GM04504 (cell line): ENCODE measurements at places on chromosomes 6 and 20.

DNA sequence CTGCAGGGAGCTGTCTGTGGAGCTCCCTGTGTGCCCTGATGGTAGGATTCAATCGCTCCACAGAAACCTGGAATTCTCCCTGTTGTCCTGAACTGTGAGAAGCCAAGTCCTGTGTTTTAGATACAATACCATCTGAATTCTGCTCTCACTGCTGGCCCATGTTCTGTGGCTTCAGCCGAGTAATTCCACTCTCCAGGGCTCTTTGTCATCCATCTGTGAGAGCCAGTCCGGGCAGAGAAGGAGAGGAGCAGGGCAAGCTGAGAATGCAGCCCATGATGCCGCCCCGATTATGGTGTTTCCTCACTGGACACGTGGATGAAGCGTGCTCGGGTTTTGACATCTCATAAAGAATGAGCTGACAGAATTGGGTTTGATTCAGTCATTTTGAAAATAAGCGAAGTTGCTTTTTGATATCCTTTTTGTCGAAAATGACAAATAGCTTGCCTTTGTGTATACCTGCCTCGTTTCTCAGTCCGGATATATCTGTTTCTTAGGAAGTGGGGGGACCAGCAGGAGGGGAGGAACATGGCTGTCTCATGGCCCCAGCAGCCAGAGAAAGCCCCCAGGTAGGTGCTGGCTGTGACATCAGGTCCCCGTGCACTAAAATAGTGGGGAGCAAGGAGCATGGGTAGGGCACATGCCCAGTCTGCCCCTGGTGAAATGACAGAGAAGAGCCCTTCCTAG, 8.2 kb upstream of the CD93 start:
- no peak for DNase-seq

- no peak for DNase-seq
Observed at GRCh38 chr6:107079429-107079828, 35.9 kb downstream of the BEND3 start.

DNA sequence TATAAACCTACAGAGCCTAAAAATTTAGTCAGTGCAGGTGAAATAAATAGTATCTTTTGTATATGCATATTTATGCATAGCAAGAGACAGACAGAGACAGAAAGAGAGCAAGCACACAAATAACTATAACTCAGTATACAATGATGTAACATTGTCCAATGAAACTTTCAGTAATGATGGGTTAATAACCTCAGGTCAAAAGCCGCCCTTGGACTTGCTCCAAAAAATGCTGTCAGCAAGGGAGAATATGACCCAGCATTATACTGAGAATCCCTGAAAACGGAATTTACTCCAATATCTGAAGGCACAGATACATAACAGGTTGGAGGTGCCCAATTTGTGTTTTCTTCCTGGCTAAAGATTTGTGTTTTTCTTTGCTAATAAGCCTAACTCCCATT, 590.6 kb upstream of the NOX3 start:
- no peak for DNase-seq

GRCh38 chr6:121726596-121726995, 291.1 kb downstream of the GJA1 start:
- DNase-seq = no peak

DNA sequence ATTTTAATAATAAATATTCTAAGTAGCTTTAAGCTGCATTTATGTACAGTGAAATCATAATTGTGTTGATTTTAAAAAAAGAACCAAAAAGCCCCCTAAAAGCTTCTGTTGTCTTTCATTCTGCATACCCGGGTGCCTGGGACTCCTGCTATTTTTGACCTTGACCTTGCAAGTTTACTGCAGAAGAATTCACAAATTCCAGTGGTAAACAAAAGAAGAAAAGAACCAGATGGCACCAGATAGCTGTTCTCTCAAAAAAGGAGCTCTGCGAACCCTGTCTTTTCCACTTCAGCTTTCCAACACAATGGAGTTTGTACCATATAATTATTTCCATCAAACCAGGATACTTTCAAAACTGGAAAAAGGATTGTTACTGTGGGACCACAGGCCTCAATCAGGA, 363.3 kb downstream of the SMOC2 start:
- DNase-seq = no peak

- DNase-seq = no peak
Observed at GRCh38 chr20:59988141-59988540, 29.9 kb downstream of the CDH26 start.

GRCh38 chr6:152218887-152219286, 411.4 kb downstream of the ESR1 start:
- DNase-seq = no peak

DNA sequence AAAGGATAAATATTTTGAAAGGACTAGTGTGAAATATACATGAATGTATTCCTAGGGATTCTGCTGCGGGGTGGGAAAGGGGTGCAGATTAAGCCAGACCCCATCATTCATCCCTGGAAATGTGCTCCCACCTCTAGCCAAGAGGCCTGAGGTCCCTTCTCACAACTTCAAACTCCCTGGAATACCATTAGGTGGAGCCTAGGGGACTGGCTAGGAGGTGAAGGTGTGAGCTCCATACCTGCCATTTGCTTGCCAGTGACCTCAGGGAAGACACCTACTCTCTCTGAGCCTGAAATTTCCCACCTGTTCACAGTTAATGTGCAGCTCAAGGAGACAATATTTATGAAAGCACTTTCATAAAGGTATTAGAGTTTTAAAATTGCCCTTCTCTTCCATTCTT, 4.7 kb upstream of the CCN2 start:
- no peak for DNase-seq

DNA sequence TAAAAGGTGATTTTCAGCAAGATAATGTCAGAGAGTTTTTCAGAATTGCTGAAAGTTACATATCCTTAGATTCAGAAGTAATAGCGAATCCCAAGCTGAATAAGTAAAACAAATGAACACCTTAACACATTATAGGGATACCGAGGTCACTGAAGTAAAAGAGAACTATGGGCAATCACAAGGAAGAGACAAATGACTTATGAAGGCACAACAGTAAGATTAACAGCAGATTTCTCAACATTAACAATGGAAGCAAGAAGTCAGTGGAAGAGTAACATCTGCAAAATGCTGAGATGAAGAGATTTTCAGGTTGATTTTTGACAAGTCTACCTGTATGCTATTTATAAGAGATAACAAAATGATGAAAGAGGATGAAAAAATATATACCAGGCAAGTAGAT, 86.1 kb upstream of the EZR start:
- no peak for DNase-seq

- DNase-seq = no peak
Observed at GRCh38 chr6:135673501-135674309, 176.2 kb upstream of the AHI1 start.

GRCh38 chr6:13362412-13362811, 34.1 kb upstream of the TBC1D7 start:
- DNase-seq = no peak

GRCh38 chr6:44073612-44074438, 53.4 kb downstream of the MRPL14 start:
- no peak for DNase-seq

GRCh38 chr6:100447900-100448748, 16.6 kb downstream of the SIM1 start:
- no peak for DNase-seq

DNA sequence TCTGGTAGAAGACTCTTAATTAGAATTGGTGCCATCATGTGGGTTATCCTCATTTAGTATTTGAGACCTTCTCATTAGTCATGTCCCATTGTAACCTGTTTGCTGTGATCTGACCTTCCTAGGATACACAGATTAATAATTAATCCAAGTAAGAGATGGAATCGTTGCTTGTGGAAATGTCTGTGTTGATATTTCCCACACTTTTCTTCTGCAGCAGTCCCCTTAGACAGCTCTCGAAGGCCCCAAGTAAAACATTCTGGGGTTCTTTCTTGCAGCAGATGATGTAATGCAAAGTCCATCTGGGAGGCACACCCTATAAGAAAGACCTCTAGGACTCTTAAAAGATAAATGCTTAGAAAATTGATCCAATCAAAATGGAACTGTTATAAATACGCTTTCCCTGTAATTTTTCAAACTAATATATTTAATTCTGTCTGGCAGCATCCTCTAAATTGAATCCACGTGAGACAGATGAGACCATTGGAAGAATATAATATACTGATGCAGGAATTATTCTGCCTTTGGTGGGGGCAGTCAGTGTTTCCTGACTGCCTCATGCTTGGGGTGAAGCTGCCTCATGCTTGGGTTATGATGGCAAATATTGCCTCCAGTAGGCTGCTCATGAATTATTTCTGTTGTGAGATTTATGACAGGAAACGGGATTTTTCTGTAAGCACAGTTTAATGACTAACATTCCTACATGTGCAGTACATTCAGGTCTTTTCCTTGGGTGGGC, 54.5 kb upstream of the ARMC2 start:
- DNase-seq = no peak

GRCh38 chr6:113855500-113856374, 1.4 kb upstream of the MARCKS start:
- no peak for DNase-seq

DNA sequence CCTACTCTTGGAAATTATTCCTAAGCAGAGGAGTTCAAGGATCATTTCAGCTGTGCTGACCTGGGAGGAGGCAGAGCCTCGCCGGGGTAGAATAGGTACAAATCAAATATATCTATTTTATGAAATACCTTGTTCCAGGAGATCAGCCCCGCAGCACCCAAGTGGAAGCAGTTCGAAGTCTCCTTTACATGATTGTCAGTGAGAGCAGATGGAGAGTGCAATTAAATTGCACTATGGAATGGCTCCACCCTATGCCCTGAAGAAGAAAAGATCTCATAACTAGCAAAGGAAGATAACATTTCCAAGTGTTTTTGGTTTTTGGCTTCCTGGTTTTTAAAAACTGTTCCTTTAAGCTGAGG, 31.4 kb downstream of the DUSP22 start:
- DNase-seq = no peak

GRCh38 chr6:63278916-63279315, 40.9 kb downstream of the LGSN start:
- DNase-seq = no peak

DNA sequence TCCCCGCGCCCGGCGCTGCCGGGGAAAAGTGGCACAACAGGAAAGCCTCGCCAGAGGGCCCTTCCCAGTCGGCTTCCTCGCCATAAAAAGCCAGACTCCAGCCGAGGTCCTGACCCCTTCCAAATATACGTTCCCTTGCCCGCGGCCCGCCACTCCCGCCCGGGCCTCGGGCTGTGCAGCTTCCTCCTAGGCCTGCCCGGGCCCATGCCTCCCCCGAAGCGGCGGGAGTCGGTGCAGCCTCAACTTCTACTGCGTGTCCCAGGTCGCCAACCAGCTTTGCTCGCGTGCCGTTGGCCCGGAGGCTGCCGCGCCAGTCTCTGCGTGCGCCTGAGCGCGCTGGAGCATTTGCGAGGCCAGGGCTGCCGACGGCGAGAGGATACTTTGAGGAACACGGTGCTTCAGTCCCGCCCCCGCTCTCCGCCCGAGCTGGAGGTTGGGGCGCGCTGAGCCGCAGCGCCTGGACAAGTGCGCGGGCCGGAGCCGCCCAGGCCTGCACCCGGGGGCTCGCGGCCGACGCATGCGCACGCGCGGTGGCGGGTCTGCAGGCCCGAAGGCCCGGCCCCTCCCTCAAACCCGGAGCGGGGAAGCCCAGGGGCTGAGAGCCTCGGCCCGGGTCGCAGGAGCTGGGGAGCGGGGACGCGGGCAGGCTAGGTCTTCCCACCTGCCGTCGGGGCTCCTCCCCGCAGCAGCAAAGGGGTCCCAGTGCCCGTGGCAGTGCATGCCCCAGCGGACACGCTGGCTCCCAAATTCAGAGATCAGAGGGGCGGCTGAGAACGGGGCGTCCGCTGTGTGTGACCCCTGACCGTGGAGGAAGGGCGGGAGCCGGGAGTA, 10.2 kb downstream of the FOXC1 start:
- no peak for DNase-seq

DNA sequence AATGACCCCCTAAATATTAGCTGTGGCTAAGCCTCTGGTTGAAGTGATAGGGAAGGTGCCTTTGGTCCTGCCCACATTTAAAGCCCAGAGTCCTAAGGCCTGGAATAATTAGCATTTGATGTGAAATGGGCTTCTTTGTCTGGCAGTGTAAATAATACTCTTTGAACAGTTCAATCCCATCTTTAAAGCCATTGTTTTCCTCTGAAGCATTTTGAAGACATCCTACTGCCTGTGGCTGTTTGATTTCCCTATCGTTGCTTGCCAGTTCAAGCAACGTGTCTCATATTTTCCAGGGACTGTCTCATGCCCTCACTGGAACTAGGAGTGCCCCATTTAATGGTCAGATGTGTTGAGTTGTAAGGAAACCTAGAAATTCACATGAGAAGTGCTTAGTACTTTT, 89.3 kb upstream of the BTN3A2 start:
- no peak for DNase-seq

- no peak for DNase-seq
Observed at GRCh38 chr20:63156221-63156671, 59.7 kb downstream of the YTHDF1 start.

GRCh38 chr6:89208551-89208950, 8.6 kb downstream of the GABRR1 start:
- no peak for DNase-seq

DNA sequence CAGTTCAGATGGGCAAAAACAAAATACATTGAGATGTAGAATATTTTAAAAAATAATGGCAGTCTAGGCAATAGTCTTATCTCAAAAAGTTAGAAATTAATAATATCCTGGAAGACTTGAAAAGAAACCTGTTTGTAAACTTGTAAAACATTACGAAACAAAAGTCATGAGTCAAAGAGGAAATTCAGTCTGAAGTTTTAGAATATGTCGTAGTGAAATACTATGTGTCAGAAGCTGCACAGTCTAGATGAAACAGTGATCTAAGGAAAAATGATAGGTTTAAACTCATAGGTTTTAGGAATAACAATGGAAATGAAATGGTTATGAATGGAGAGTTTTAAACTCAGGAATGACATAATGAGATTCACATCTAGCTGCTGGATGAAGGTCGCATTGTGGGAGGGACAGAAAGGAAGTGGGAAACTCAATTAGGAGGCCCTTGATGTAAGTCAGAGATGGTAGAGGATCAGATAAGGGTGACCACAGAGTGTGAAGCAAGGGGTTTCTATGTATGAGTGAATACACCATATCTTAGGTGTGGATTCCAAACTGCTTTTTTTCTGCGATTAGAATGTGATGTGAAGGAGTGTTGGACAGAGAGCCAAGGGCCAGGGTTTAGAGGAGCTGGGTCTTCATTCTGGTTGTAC, 2.8 kb downstream of the SNRPB2 start:
- DNase-seq = no peak
